ENCODE measurements at places on chromosomes 2 and 18. TPM values are rescaled to one million over a fixed set of nuclear protein-coding genes. Genes with fewer than 3 reads are reported as not detected.
A peak's percentile ranks its signal among the peaks of the same experiment; 100 is the strongest.

DNA sequence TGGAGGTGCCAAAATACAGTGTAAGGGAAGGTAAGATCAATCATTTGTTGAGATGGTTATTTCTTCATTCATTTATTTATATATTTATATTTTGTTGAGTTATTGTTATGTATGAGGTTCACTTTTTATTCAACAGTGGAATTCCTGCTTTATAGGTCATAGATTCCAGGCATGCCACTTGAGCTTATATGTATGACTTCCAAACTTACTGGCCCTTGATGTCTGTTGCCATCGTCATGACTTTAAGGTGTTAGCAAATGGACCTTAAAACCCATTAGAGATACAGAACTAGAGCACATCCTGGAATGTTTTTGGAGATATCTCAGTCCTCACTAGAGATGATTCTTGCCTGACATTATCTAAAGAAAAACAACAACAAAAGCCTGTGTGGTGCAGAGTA, 25.9 kb downstream of the CCDC85A start:
- DNase-seq, result no peak

DNA sequence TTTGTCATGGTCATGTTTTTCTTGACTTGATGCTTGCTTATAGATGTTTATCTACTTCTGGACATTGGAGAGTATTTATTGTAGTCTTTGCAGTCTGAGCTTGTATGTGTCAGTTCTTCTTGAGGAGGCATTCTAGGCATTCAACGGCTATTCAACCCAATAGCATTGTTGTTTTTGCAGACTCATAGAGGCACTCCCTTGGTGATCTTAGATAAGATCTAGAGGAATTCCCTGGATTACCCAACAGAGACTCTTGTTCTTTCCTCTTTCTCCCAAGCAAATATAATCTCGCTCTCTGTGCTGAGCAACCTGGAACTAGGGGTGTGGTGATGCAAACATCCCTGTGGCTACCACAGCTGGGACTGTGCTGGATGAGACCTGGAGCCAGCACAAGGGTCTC, 40.4 kb downstream of the SYT4 start:
- DNase-seq, result no peak

DNA sequence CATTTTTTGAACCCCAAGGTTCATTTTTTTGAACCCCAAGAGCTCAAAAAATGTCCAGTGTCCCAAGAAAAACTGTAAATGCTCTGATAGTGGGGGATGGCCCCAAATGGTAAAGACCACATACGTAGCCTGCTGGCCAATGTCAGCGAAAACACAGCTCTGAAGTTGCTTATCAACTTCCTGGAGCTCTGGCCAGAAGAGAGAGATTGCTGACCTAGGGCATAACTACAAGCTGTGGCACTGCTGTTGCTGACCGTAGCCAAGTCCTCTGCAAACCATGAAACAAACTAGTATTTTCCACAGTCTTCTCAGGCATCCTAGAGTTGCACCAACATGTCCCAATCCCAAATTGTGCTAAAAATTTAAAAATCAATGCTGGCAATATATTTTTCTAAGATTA, 50.9 kb downstream of the REEP1 start:
- DNase-seq, result no peak

DNA sequence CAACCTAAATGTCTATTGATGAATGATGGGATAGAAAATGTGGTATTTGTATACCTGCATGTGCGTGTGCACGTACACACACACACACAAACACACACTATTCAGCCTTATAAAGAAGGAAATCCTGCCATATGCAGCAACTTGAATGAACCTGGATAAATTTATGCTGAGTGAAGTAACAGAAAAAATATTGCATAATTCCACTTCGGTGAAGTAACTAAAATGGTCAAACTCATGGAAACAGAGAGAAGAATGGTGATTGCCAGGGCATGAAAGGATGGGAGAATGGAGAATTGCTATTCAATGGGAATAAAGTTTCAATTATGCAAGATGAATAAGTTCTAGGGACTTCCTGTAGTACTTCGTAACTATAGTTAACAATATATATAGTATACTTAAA, 95.5 kb upstream of the SCN1A start:
- DNase-seq, result no peak

- no peak for DNase-seq
Observed at GRCh38 chr2:207082619-207083018, 83.1 kb downstream of the KLF7 start.

DNA sequence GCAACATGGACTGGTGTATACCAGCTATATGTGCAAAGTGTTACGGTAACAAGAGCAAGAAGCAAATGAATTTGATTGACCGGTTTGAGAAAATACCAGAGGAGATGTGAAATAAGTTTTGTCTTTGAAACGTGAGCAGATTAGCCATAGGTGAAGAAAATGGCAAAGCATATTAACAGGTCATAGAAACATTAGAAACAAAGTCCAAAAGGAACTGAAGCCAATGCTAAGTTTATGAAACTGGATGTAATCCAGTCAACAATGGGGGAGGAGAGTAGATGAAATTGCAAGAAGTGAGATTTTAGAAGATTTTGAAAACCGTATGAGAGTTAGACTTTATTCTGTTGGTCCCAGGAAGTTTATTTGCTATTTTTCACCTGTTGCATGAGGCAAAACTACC, 1315.4 kb upstream of the CHAC2 start:
- no peak for DNase-seq

GRCh38 chr2:54634564-54635511, 88.6 kb upstream of the EML6 start:
- no peak for DNase-seq

- no peak for DNase-seq
Observed at GRCh38 chr18:65587491-65587890, 163.3 kb upstream of the CDH7 start.

- DNase-seq, result no peak
Observed at GRCh38 chr2:18473241-18474181, 86.9 kb downstream of the RDH14 start.

DNA sequence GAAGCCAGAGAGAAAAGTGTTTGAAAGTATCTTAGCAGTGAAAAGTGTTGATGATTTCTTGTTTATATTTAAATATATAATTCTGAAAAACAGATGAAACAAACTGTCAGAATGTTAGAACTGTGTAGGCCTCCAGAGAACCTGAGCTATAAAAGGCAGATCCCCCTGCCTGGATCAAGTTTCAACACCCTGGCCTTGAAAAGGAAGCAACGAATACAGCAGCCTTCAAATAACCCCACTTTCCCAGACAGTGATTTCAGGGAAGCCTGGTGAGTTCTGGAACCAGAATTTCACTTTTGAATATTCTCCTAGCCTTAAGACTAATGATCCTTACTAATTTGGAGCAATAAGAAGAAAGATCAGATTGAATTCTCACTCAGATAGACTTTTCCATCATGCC, 13.3 kb upstream of the TRIM43 start:
- DNase-seq, result no peak

DNA sequence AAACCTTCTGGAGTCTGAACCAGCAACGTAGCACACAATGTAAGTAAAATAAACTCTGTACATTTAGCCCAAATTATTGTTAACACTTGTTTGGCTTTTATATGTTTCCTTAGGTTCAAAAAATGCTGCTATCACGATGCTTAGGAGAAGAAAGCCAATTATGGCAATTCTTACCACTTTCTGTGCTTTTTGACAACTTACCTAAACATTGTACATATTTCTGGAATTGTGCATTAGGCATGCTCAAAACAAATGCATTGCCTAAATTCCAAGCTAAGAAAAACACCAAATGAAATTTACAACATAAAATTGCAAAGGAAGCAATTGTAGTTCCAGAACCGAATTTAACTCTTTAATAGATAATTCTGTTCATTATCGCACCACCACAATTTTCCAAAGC, 585.6 kb upstream of the DSEL start:
- no peak for DNase-seq

- no peak for DNase-seq
Observed at GRCh38 chr2:107529146-107529545, 297.5 kb upstream of the RGPD4 start.

GRCh38 chr18:5175378-5175777, 21.7 kb downstream of the AKAIN1 start:
- DNase-seq, result no peak

GRCh38 chr2:163044114-163044513, 205.5 kb upstream of the KCNH7 start:
- DNase-seq, result no peak

DNA sequence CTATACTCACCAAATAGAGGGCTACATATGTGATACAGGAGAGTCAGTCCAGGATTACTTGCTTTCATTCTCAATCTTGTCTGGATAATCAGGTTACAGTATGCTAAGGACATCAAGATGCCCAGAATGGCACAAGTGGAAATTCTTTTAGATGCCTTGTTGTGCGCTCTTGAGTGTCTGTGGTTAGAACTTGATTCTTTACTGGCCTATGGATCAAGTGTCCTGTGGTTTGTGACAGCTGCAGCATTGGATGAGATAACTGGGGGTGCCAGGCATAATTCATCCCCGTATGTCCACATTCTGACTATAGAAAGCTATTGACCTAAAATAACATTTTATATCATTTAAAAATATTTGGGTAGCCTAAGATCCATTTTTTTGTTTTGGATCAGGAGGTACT, 40.1 kb downstream of the CDC42EP3 start:
- DNase-seq, result no peak

- no peak for DNase-seq
Observed at GRCh38 chr2:222115296-222115695, 183.5 kb downstream of the PAX3 start.

DNA sequence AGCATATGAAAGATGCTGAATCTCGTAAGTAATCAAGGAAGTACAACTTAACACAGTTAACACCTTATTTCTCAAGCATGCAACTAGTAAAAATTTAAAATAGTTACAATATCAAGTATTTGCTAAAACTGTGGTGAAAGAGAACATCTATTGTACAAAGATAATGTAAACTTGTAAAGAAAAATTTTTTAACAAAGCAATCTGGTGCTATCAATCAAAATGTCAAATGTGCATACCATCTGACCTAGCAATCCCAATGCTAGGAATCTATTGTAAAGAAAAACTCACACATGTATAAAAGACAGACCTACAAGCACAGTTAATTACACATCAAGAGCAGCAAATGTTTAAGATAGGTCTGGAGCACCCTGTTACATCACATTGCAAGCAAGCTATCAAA, 90.1 kb downstream of the SLC66A3 start:
- DNase-seq, result no peak

DNA sequence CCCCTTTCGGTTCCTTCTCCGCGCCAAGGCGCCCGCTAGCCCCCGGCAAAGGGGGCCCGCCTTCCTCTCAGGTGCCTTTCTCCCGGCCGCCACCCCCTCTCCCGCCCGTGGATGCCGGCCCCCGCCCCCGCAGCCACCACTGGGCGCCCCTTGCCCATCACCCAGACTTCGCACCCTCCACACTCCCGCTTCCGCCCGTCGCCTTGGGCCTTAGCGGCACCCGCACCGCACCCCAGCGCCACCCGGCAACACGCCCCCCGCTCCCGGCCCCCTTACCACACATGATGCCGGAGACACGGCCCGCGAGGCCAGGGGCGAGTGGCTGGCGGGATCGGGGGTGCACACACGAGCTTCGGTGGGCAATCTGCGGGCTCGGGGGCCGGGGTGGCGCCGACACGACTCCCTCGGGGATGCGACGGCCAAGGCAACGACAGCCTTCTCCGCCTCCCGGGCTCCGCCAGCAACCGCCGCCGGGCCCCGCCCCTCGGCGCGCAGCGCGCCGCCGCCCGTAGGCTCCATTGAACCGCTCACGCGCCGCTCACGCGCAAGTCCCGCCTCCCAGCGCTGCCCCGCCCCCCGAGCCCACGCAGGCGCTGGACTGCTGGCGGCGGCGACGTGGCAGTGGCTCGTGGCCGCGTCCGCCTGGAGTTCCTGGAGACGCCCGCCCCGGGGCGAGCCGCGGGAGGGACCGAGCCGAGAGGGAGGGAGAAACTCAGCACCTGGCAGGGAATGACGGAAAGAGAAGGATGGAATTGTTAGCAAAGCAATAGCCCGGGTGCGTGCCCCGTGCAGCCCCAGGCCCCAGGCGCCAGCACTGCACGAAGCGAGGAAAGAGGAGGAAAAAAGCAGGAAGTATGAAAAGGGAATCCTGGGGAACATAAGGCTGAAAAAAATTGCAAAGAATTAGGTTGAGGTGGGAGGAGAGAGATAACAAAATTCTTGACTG, at the start of gene GFPT1:
Gene GFPT1 (minus strand): TSS at position 439 of the 946 bp plus-strand sequence. CDS start 156 bp downstream, at position 283.
- DNase-seq, result peak; percentile 90

- DNase-seq, result no peak
Observed at GRCh38 chr2:143264851-143265250, 135.6 kb downstream of the ARHGAP15 start.

DNA sequence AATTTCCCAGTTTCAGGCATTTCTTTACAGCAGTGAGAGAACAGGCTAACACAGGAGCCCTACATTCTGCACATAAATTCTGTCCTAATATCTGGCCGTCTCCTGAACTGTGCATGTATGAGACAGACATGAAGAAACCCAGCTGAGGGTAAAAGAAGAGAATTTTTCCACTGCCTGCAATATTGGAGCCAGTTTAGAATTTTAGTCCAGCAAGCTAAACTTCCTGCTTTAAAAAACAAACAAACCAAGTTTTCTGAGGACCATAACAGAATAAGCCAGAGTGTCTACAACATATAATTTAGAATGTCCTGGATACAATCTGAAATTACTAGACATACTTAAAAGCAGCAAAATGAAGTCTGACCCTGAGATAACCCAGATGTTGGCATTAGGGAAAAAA, 215.1 kb upstream of the KLHL29 start:
- DNase-seq, result no peak

- no peak for DNase-seq
Observed at GRCh38 chr2:203875471-203875870, 7.9 kb downstream of the CTLA4 start.

GRCh38 chr2:166632616-166633015, 138.6 kb upstream of the SCN7A start:
- no peak for DNase-seq

The CPO gene
- total RNA-seq, result not detected

The DSG4 gene
- total RNA-seq, result not detected

The KLHL41 gene
- not detected for total RNA-seq

The HOXD10 gene
- total RNA-seq, result not detected
